ENCODE measurements at places on chromosomes 3 and 15. TPM values are rescaled to one million over a fixed set of nuclear protein-coding genes. Genes with fewer than 3 reads are reported as not detected.

The EXD1 gene
- not detected for total RNA-seq

The ITIH1 gene
- total RNA-seq = not detected

The GRIP2 gene
- 0.43 TPM for total RNA-seq

The HIGD2B gene
- total RNA-seq = not detected

The RBPMS2 gene
- total RNA-seq = not detected

The TLR9 gene
- not detected for total RNA-seq

The ITGB5 gene
- 172 TPM for total RNA-seq

The EPHA3 gene
- 0.26 TPM for total RNA-seq

The SERINC4 gene
- 0.17 TPM for total RNA-seq

The UROC1 gene
- not detected for total RNA-seq

The DIS3L gene
- total RNA-seq = 22.1 TPM

The CYP1A2 gene
- total RNA-seq = not detected

The PRRT3 gene
- total RNA-seq = 2.0 TPM

The ANKUB1 gene
- 0.17 TPM for total RNA-seq

The ZNF80 gene
- total RNA-seq = not detected

The APBA2 gene
- 1.5 TPM for total RNA-seq

Data from mammary epithelial cell (primary cell).